Sigmoid colon (tissue), 7 donors: ENCODE measurements at places on chromosomes 1 and 21. TPM values are rescaled to one million over a fixed set of nuclear protein-coding genes. Genes with fewer than 3 reads are reported as not detected.

TPTE gene
- not detected for total RNA-seq

BCAN gene
- total RNA-seq: 2.9 TPM

- DNase-seq: no peak
Observed at GRCh38 chr1:91603409-91603808, 102.8 kb downstream of the CDC7 start.

GRCh38 chr1:61797045-61797755 is 54.9 kb downstream of the PATJ start:
- DNase-seq: no peak

DNA sequence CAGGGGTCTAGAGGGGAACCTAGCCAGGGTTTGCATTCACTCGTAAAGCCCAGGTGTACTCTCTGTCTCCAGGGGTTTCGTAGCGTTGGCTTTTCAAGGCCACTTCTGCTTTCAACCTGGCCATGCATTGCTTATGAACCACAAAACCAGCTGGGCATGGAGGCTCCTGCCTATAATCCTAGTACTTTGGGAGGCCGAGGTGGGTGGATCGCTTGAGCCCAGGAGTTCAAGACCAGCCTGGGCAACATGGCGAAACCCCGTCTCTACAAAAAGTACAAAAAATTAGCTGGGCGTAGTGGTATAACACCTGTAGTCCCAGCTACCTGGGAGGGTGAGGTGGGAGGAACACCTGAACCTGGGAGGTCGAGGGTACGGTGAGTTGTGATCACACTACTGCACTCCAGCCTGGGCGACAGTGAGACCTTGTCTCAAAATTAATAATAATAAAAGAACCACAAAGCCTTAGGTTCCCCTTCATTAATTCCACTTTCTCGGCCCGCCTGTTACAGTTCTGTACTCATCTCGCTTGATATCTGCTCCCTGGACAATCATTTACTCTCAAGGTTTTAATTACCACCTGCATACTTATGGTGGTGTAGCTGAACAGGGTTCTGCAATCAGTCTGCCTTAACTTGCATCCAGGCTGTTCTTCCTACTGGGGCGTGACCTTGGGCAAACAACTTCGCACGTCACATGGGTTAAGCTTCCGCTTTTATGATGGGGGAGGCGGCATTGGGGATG is 6.1 kb downstream of the SLC16A4 start:
- no peak for DNase-seq

CELA2B gene
- not detected for total RNA-seq

DNA sequence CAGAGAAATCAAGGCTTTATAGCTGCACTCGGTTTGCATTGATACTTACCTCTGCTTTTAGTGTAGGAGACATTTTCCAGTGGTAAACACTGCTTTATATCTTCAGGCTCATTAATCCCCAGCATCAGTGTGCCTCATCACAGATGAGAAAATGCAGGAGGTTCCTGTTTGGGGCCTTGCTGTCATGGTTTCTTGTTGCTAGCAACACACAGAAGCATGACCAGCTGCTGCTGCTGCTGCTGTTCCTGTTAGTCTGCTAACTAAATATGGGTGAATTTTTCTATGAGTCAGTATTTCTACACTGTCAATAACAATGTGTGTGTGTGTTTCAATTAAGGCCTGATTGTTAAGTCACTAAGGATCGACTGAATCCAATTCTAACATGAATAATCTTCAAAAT is 85.8 kb upstream of the RGS1 start:
- peak; percentile 92 for DNase-seq

DNA sequence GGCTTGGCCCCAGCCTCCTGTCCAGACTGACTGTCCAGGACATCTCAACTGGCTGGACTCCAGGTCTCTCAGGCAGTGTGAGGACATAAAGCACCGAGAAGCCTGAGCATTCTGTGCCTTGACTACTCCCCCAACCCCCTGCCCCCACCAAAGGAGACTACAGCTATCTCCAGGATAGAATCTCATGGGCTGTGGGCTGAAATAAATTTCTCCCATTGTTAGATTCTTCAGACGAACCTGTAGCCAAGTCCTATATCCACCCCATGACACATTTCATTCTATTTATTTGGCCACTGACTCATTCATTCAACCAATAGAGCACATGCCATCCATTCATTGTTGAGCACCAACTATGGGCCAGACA is 11.4 kb downstream of the VWA5B1 start:
- no peak for DNase-seq

DNA sequence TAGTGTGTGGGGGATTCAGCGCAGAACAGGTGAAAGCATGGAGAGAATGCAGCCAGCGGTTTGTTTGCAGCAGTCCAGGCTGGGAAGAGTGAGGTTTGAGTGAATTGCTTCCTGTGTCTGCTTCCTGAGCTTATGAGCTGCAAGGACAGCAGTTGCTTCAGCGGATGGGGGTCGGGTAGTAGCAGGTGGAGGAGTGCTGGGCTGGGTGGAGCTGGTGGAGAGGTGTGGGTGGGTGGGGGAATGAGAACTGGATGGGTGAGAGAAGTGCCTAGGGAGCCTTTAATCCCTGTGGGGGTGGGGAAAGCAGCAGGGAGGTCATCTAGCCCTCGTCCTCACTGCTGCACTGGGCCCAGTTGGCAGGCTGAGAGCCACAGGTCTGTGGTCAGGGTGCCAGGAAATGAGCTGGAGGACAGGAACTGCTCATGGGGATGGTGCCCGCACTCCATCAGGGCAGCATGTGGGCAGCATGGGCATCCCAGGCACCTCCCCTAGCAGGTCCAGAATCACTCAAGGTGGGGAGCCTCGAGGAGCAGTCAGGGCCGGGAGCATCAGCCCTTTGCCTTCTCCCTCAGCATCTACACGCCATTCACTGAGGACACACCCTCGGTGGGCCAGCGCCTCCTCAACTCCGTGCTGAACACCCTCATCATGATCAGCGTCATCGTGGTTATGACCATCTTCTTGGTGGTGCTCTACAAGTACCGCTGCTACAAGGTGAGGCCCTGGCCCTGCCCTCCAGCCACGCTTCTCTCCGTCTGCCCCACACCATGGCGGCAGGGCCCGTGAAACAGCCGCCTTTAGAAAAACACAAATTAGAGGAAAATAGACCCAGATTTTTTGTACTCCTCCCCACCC is 14.8 kb downstream of the PSEN2 start:
- DNase-seq: no peak

TRIM67 gene
- 0.28 TPM for total RNA-seq
